ENCODE measurements at places on chromosomes 2 and 18.

GRCh38 chr18:26086959-26087358 is 3.5 kb downstream of the SS18 start:
- no peak for DNase-seq

DNA sequence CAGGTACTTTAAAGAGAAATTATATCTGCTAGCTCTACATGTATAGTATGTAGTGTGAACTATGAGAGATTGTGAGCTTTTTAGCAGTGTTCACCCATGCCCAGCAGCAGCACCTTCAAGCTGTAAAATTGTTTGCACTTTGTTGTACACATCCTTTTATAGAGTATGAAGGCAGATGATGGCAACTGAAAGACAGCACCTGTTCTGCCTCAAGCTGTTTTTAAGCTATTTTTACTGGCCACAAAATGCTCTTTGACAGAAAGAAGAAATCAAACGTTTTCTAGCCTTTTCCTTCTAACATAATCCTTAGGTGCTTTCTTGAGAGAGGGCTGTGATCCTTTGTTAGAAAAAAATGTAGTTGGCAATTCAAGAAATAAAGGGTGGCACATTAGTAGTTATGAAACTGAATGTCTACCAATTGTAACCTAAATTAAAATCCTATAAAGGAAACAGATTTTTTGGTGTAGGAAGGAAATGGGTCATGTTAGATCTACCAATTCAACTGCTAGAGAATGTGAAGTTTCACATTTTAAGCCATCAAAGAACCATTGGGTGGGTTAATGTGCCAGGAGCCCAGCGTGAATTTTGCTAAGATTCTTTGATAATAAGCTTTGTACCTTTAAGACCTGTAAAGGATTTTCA is 59.5 kb downstream of the R3HDM1 start:
- no peak for DNase-seq

DNA sequence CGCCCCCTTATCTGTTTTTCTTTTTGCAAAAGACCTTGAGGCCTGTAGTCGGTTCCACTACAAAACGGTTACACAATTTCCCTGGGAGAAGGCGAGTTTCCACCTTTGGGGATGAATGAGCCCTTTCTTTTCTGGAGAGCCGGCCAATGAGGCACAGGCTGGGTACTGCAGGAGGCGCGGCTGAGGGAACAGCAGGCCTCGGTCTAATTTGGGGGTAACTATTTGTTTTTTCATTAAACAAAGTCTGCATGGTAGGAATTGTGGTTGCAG is 129.2 kb downstream of the MYCN start:
- no peak for DNase-seq

- DNase-seq, result no peak
Measured at GRCh38 chr2:129762386-129763189, 216.9 kb upstream of the RAB6C start.

- no peak for DNase-seq
Measured at GRCh38 chr18:21826641-21827302, 86.2 kb downstream of the MIB1 start.

- DNase-seq, result no peak
Measured at GRCh38 chr2:60535685-60536312, 17.7 kb downstream of the BCL11A start.

Measured in femur (tissue), 1 donor.